Stimulated activated CD8-positive, alpha-beta memory T cell treated with anti-CD3 and anti-CD28 coated beads, Interleukin-2, amount 100 ng/mL, for 1 hour (primary cell): ENCODE measurements at places on chromosomes 7 and 10.

DNA sequence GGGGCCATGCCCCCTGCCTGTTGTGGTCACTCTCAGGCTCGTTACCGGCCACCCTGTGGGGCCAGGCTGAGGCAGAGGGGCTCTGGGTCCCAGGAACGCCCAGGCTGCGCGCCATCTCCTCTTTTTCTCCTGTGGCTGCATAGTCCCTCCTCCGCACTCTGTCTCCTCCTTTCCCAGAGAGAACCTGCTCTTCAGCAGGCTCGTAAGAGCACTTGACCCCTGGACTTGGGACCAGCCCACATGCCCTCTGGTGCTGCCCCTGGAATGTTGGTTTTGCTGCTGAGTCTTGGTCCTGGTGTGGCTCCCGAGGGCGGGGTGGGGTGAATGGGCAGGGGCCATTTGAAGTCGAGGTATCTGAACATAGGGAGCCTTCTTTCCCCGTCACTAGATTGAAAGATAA, 6.6 kb upstream of the BHLHA15 start:
- no peak for DNase-seq

DNA sequence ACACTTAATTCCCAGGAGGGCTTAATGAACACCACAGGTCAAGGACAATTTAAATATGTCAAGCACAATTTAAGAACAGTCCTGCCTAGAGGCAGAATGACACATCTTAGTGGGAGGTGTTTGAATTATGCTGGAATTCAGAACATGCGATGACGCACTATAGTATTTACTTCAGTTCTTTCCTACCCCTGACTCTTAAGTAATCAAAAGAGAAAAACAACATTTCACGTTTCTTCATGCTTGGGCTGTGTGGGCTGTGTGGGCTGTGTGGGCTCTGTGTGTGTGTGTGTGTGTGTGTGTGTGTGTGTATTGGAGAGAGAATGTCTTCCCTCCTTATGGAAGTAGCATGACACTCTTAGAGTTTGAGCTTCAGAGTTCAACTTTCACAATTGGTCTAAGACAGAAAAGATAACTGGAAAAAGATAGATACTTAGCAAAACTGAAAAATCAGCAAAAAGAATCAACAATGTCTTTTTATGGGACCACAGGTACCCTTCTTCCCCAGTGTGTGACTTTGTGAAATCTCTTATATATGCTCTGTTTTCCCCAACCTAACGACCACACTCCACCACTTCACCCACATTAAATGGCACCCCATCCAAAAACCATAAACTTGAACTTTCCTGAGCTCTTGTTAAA, 33.7 kb upstream of the CABCOCO1 start:
- DNase-seq, result no peak

- no peak for DNase-seq
These were observed 35.0 kb upstream of the ARHGAP12 start for GRCh38 chr10:31963589-31963980.

GRCh38 chr7:129266181-129266580, 41.4 kb downstream of the AHCYL2 start:
- no peak for DNase-seq

- DNase-seq, result no peak
These were observed 173.9 kb upstream of the ZMIZ1 start for GRCh38 chr10:78894841-78895195.

DNA sequence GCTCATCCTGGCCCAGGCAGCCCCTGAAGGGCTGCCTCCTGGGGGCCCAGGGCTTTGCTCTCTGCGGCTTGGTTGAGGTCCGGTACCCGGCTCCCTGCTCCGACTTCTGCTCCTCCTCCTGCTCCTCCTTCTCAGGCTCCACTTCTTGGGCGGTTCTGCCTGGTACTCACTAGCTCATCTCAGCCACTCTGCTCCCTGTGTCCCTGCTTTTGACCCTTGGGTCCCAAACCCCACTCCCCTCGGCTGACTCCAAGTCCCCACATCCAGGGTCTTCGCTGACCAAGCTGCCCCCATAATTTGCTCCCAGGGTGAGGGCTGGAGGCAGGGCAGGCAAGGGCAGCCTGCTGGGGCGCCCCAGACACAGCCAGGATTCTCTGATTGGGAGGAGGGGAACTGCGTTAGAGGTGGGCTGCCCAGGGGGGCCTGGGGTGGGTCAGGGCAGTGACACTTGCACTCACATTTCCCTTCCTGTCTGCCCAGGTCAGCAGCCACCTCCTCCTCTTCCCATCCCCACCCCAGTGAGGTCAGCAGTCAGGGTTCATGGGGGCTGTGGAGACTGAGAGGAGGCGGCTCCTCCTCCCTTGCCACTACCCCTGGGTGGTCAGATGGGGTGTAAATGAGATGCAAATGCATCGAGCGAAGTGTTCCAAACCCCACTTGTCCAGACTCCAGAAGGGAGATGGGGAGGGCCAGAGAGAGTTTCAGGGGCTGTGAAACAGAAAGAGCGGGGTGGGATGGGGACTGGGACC, 2.2 kb downstream of the SMARCD3 start:
- DNase-seq, result no peak

DNA sequence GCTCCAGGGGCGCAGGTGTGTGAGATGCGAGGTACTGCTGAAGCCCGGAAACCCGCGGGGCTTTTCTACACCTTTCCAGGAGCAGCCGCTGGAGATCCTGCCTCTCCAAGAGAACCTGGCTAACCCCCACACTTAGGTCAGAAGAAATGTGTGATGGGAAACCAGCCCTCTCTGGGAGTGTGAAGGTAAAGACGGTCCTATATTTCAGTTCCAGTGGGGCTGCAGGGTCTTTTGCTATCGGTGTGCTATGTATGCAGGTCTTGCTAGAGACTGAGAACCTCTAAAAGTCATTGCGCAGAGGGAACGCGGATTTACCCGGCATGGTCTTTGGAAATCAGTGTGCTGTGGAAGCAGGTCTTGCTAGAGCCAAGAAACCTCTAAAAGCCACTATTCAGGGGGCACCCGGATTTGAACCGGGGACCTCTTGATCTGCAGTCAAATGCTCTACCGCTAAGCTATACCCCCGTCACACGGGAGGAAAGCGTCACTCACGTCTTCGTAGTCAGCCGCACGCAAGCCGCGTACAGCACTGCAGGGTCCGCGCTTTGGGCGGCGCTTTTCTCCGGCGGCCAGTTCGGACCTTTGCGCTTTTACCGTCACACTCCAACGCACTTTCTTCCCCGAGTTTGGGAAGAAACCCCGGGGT, 46.0 kb downstream of the ZNF777 start:
- DNase-seq, result peak; percentile 29

DNA sequence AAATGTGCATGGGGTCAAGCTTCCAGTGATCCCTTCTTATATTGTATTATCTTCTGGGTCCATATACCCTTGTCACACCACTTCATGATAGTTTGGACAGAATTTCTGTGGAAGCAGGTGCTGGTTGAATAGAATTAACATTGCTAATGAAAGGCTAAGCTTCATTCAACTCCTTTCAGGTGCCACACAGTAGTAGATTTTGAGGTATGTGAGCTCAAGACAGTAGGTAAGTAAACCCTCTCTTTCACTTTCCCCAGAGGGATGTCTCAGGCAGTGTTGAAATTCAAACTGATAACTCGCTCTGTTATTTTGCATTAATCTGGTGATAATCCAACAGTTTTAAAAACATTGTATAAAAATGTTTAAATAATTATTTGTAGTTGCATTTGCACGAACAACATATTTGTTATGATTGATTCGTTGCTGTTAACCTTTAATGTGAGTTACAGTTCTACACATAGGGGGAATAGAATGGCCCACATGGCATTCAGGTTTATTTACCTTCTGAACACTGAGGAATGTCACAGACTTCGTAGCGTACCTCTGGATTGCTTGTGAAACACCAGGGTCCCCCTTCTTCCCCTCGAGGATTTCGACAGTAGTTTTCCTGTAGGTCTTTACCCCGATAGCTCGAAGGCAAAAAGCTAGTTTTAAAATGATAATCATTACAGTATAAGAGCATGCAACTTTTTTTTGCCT, 18.1 kb downstream of the HGF start:
- no peak for DNase-seq

- DNase-seq, result no peak
These were observed 84.6 kb downstream of the ZNF467 start for GRCh38 chr7:149688836-149689235.

DNA sequence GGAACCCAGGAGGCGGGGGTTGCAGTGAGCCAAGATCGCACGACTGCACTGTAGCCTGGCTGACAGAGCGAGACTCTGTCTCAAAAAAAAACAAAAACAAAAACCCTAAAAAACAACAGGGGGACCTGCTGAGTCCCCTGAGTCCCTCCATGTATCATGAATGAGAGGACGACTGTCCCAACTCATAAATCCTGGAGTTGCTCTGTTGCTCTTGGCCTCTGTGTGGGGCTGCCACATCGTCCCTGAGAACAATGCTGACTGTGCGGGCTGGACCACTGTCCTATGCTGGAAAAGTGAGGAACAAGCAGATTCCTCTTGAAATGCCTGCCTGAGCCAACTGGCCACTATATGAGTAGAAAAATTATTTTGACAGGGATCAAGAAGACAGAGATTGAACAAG, 122.5 kb downstream of the IDE start:
- no peak for DNase-seq

GRCh38 chr10:99814143-99814542, 31.7 kb downstream of the ABCC2 start:
- no peak for DNase-seq

DNA sequence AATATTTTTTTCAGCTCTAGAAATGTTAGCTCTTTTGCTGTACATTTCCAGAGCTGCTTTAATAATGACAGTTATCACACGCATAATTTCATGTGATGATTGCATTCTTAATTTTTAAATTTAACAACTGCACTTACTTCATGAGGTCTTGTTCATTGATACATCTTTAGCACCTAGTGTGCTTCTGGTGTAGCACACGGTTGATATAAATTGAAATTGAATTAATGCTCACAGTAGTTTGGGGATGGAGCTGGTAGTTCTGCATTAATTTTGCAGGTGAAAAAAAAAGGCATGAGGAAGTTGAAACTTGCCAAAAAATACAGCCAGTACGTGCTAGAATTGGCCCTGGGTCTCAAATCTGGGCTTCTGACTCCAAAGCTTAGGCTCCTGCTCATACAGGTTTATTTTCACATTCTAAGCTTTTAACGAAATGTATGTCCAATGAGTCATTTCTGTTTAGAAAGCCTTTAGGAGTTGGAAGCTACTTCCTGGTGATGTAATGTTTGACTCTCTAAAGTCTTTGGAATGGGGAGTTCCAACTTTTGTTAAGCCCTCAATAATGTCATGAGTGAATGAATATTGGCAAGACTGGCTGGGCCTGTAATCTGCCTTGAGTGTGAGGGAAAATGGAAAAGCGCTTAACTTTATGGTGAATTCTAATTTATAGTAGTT, 62.5 kb downstream of the DAGLB start:
- no peak for DNase-seq

DNA sequence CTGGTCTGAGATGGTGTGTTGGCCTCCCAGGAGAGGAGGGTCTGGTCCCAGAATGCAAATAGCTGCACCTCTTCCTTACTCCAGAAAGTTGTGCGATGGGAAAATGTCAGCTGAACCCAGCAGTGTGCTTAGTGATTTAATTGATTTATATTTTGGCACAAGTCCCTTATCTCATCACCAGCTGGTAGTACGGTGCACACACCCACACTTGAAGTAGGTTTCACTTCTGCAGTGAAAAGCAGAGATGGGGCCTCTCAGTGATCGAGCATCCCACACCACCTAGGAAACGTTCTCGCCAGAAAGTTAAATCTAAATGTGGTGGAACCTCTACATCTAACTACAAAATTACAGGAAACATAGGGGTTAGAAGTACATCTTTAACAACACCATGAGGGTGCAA, 80.4 kb downstream of the UBE3C start:
- DNase-seq, result no peak

- no peak for DNase-seq
These were observed 38.9 kb upstream of the ADARB2 start for GRCh38 chr10:1776127-1776662.

GRCh38 chr7:44563171-44563679, 10.5 kb downstream of the DDX56 start:
- DNase-seq, result no peak

DNA sequence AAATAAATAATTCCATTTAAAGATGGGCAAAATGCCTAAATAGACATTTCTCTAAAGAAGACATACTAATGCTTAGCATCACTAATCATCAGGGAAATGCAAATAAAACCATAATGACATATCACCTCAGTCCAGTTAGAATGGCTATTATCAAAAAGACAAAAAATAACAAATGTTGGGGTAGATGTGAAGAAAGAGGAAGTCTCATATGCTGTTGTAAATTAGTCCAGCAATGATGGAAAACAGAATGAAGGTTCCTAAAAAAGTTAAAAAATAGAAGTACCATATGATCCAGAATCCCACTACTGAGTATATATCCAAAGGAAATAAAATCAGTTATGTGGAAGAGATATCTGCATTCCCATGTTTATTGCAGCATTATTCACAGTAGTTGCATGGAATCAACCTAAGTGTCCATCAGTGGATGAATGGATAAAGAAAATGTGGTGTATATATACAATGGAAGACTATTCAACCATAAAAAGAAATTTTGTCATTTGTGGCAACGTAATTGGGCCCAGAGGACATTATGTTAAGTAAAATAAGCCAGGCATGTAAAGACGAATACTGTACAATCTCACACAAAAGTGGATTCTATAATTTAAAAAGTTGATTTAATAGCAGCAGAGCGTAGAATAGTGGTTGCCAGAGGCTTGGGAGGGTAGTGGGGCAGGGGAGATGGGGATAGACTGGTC, 52.0 kb downstream of the TCAF1 start:
- no peak for DNase-seq

DNA sequence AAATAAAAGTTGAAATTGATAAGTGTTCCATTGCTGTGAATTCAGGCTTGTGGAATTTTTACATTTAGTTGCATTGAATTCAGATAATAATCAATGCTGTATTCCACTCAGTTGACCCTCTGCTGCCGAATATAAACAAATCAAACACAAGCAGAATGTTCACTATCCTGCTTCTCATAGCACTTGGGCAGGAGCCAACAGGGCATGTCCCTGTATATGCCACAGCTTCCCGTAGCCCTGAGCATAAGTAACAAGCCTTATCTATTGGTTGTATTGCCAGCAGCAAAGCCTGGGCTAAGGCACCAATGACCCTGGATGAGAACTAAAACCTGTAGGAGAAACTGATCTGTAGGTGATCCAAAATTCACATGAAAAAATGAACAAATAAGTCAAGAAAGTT, 145.9 kb downstream of the ARHGAP12 start:
- DNase-seq, result no peak

DNA sequence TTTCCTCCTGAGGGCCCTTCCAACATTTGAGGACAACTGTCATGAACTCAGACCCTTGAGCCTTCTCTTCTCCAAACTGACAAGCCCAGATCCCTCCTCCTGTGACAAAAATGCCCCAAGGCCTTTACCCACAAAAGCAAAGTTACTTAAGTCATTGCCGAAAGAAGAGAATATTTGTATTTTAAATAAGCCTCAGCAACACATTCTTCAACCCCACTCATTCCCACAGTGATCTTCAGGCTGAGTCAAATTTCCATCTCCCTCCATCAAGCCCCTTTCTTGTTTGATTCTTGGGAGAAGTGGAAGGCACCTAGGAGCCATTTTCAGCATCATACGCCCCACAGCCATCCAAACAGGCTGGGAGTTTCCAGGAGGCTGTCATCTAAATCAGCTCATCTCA, 150.8 kb upstream of the PDE1C start:
- DNase-seq, result no peak

- no peak for DNase-seq
These were observed 182.7 kb upstream of the PRPS1L1 start for GRCh38 chr7:18210377-18210776.
